Aorta (tissue), 5 donors: ENCODE measurements at places on chromosomes 2 and 18. TPM values are rescaled to one million over a fixed set of nuclear protein-coding genes. Genes with fewer than 3 reads are reported as not detected.

- no peak for DNase-seq
Measured at GRCh38 chr2:133956434-133956935, 297.4 kb upstream of the MGAT5 start.

DNA sequence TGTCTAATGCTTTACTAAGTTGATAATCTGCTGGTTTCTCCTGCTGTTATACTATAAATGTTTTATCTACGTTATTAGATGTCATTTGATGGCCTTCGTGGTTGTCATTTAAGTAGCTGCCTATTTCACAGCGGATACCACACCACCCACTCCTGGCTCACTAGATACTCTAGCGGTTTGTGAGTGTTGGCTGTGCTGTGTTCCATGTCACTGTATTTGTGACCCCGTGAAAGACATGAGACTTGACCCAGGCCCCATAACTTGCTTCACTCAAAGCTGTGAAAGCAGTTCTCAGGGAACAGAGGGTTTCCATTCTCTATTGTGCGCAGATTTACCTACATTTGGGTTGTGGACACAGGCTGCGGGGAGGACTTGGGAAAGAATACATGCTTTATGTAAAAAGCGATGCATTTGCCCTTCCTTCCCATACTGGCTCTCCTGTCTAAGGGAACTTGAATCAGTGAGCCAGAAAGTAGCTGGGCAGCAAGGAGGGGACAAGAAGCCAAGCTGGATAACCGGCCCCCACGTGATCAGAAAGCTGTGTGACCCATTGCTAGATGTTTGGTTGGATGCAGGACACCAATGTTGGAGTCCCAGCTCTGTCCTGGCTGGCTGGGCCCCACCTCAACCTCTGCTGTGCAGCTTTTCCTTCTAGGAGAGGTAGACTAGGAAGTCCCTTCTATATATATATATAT is 52.2 kb downstream of the PLB1 start:
- DNase-seq: no peak

GRCh38 chr2:157644776-157645175 is 16.1 kb upstream of the ACVR1C start:
- DNase-seq: no peak

The SLC39A10 gene
- total RNA-seq: 28.4 TPM

- no peak for DNase-seq
Measured at GRCh38 chr2:53755121-53755520, 12.5 kb upstream of the CHAC2 start.

GRCh38 chr2:68926796-68927195 is 25.9 kb downstream of the GKN2 start:
- DNase-seq: no peak

DNA sequence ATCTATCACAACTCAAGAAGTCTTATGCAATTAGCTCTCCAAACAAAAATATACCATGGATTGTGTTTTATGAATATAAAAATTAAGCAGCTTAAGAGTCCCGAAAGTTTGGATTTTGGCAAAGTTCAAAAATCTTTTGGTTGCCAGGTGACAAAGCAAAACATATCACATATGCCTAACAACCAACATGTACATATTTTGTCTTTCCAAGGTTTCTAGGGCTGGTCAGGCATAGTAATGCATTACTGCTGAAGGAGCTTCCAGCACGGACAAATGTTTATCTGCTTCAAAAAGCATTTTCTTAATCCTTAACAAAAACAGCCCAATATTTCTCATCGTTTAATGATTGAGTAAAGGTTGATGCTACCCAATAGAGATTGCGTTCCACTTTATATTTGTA is 1327.1 kb upstream of the ZEB2 start:
- DNase-seq: no peak

GRCh38 chr2:2573658-2574293 is 242.7 kb upstream of the MYT1L start:
- DNase-seq: no peak

DNA sequence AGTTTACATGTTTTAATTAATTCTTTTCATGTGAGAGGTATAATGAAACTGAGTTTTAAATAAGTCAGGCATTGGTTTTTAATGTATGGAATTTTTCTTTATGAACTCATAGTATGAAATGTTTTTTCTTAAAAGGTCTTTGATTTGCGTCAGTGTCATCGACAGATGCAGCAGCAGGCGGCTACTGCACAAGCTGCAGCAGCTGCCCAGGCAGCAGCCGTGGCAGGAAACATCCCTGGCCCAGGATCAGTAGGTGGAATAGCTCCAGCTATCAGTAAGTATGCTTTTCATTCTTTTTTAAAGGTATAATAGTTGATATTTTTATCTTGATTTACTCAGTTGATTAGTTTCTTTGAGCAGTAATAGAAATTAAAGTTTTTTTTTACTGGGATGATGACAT is 46.5 kb downstream of the SMAD4 start:
- no peak for DNase-seq

GRCh38 chr2:47562548-47562947 is 159.6 kb downstream of the MSH2 start:
- no peak for DNase-seq

- DNase-seq: no peak
Measured at GRCh38 chr2:170354388-170354787, 176.4 kb downstream of the MYO3B start.

- DNase-seq: no peak
Measured at GRCh38 chr2:12620759-12621158, 96.0 kb upstream of the TRIB2 start.

DNA sequence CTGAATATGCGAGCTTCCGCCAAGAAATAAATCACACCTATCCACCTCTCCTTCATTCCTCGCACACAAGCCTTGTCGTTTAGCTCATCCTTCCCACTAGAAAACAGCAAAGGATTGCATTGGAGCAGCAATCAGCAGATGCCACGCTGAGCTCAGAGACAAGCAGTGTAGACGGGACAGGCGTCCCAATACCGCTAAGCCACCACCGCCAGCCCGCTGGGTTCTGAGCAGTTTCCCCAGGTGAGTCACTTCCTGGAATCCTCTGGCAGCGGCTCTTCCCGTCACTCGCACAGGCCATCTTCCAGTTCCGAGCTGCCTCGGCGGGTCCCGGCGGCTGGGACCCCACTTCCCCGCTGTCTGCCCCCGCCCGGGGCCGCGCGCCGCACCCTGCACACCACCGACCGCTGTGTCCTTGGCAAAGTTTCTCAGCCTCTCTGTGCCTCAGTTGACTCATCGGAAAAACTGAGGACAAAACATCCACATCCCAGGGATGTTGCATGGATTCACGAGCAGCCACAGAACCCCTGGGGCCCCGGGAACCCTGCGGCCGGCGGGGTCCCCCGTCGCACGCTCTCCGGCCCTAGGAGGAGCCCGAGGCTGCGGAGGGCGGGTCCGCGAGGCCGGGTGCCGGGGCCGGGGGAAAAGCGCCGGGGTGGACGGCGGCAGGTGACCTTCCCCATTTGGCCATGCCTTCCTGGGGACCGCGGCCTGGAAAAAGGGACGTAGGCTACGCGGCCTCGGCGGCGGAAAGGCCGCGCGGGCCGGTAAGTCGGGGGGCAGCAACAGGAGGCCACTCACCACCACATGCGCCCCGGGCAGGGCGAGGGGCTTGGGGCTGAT is 573 bp downstream of the KDSR start:
- DNase-seq: peak; percentile 89

The NAB1 gene
- total RNA-seq: 49.5 TPM

The AMER3 gene
- total RNA-seq: not detected

GRCh38 chr2:188776634-188777033 is 197.5 kb upstream of the COL3A1 start:
- DNase-seq: no peak

The KIAA2012 gene
- total RNA-seq: not detected

DNA sequence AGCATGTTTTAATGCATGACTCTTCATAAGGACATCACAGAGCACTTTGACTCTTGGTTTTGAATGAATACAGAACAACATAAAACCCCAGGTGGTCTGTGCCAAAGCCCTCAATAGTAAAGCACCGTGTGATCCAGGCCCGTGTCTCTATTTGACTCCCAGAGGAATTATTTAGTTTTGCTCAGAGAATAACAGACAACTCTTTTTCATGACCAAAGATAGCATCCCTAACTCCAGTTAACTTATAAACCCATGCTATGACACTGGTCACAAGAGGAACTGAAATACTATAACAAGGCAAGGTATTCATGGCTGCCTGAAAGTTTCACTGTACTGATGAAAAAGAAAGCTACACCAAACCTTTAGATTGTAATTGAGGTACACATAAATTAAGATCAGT is 128.4 kb downstream of the IKZF2 start:
- DNase-seq: no peak

- DNase-seq: peak; percentile 83
Measured at GRCh38 chr2:98444436-98445176, at the start of gene INPP4A. TSS of gene INPP4A (plus strand) at chr2:98444858. CDS start at chr2:98520049, 75,191 bp downstream.

The SCN1A gene
- total RNA-seq: not detected

GRCh38 chr18:77651441-77651840 is 401.8 kb downstream of the GALR1 start:
- no peak for DNase-seq

The PAX3 gene
- not detected for total RNA-seq

- DNase-seq: peak; percentile 80
Measured at GRCh38 chr2:37585982-37586621, 85.3 kb downstream of the CDC42EP3 start.

The AQP12A gene
- total RNA-seq: not detected

DNA sequence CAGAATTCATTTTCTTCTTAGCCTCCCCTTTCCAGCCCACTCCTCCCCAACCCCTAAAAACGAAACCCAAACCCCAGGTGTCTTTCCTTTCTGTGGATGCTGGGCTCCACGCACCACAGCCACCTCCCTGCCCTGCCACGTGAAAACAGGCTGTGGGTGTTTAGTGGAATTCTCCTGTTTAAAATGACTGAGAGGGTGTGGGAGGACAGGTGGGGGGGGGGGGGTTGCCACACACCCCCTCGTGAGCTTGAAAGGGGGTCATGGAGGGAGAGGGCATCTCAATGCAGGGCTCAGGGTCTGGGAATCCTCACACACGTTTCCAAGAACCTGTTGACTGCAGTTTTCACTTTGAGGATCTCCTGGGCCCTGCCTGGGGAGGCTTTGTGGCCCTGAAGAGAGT is 110.3 kb downstream of the FAM210A start:
- DNase-seq: no peak

The SERPINB4 gene
- not detected for total RNA-seq

- DNase-seq: no peak
Measured at GRCh38 chr2:170689481-170689880, 25.7 kb upstream of the SP5 start.

DNA sequence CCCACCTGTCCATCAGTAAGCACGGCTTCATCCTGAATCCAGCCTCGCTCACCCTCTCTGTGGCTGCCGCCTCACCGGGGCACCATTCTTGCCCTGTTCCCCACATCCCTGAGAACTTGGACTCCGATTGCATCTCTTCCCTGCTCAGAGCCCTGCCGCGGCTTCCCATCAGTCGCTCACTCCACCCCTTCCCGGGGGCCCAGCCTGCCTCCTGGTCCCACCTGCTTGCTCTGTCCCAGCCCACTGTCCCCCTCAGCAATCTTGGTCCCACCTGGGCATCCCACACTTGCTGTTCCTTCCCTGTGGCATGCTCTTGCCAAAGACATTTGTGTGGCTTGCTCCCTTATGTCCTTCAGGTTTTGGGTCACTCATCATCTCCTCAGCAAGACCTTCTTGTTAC is 56.3 kb downstream of the GREB1 start:
- DNase-seq: peak; percentile 49

GRCh38 chr2:46377101-46377581 is 79.9 kb downstream of the EPAS1 start:
- DNase-seq: no peak

DNA sequence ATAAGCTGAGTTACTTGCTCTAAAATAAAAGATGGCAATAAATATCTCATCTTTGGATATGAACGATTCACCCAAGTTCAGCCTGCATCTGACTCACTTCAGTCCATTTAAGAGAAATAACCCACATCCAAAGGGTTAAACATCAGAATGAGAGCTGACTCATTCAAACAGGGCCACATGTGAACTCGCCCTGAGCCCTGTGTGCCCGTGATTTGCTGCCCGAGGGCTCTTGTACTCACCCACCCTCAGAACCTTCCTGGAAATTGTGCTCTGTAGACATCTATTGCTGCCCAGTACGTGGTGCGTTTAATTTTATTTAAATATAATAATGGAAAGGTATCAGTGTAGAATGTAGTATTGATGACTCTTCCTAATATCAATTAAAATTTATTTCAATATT is 66.9 kb upstream of the RBM44 start:
- no peak for DNase-seq

DNA sequence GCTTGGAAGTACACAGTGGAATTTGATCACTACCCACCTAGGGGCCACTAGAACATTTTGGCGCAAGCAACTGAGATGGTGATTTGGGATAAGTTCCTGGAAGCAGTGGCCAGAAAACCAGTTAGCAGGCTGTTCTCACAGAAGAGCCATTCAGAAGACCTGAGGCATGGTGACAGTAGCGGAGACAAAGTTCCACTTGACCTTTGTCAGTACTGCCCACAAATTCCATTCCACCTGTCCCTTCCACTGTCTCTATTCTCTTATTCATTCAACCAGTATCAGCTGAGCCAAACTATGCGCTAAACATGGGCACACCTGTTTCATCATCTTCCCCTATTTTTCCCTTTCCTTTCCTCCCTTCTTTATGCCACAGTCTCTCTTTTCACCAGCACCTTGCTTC is 59.2 kb upstream of the PPP1CB start:
- DNase-seq: no peak

- DNase-seq: no peak
Measured at GRCh38 chr18:79823120-79823519, 25.4 kb downstream of the KCNG2 start.

- DNase-seq: no peak
Measured at GRCh38 chr18:63831080-63831788, 56.0 kb downstream of the SERPINB7 start.

The MAP3K2 gene
- total RNA-seq: 67.6 TPM

The LRRTM4 gene
- total RNA-seq: 2.7 TPM

The ZEB2 gene
- 174 TPM for total RNA-seq

GRCh38 chr18:46660957-46661749 is 4.1 kb upstream of the LOXHD1 start:
- no peak for DNase-seq

The LIPG gene
- 9.1 TPM for total RNA-seq

The AKAIN1 gene
- not detected for total RNA-seq

DNA sequence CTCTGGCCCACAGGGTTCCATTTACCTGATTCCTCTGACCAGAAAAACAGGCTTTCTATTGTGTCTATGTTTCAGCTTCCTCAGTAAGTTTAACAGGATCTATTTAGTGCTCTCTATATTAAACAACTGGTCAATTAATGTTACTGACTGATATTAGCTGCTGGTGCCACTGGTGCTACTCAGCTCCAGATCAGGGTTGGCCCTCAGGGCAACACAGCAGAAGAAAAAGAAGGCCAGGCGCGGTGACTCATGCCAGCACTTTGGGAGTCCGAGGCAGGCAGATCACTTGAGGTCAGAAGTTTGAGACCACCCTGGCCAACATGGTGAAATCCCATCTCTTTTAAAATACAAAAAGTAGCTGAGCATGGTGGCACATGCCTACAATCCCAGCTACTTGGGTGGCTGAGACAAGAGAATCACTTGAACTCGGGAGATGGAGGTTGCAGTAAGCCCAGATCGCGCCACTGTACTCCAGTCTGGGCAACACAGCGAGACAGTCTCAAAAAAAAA is 56.3 kb upstream of the CHAC2 start:
- no peak for DNase-seq

The FLACC1 gene
- 6.1 TPM for total RNA-seq

GRCh38 chr2:53559302-53559966 is 208.2 kb upstream of the CHAC2 start:
- DNase-seq: no peak

- no peak for DNase-seq
Measured at GRCh38 chr2:229861431-229861830, 60.4 kb downstream of the TRIP12 start.

The RTP5 gene
- not detected for total RNA-seq
